ENCODE measurements at places on chromosomes 11 and 22.

DNA sequence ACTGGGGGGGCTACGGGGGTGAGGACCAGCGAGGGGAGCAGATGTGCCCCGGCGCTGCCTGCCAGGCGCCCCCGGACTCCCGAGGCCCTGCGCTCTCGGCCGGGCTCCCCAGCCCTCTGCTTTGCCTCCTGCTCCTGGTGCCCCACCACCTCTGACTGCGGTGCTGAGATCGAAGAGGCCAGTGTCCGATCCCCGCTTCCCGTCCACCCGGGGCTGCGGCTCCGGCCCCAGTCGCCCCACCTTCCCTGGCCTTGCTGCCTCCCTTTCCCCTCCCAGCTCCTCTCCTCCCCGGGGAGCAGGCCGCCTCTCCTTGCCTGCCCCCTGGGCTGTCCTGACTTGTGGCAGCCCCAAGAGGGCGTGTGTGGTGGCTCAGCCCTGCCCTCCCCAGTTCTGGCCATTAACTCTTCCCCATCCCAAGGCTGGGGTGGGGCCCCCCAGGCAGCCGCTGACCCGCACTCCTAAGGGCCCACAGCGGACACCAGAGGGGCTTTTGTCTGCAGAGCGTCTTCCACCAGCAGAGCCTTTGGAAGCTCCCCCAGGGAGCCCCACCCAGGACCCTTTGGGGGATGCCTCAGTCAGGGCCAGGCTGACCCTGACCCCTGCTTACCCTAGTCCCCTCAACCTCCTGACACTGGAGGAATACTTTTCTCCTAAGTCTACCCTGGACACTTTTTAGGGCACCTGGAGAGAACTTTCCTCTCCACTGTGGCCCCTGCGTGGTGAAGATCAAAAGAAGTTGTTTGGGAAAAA is 16.6 kb downstream of the RTN4RL2 start:
- DNase-seq = peak; percentile 56

- no peak for DNase-seq
Measured at GRCh38 chr11:12754021-12754420, 79.8 kb downstream of the TEAD1 start.

GRCh38 chr11:64729851-64730382 is 6.9 kb upstream of the NRXN2 start:
- DNase-seq = no peak

DNA sequence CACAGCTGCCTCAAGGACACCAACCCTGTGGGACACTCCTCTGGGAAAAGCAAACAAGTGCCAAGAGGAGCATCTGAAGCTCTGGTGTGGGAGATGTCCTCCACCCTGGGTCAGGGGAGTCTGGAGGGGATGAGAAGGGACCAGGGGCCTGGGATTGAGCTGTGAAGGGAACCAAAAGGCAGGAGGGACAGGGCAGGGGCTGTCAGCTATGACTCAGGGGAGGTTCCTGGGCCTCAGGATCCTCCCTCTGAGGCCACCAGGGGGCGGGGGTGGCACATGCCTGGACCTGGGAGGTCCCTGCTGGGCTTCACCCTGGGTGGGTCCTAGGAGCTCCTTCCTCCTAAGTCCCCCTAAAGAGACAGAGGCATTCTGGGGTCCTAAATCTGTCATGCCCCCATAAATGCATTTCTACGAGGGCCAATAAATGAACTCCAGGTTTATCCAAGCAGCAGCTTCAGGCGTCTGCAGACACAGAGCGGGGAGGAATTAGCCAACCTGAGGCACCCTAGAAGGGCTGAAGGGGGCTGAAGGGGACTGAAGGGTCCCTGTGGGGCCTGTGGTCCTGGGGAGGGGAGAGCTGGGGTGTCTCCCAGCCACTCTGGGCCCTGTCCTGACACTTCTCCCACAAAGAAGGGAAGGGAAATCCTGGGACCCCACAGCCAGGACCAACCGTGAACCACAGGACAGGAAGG is 31.9 kb upstream of the IGLL5 start:
- no peak for DNase-seq

- peak; percentile 51 for DNase-seq
Measured at GRCh38 chr11:70467201-70468085, 69.1 kb downstream of the CTTN start.

DNA sequence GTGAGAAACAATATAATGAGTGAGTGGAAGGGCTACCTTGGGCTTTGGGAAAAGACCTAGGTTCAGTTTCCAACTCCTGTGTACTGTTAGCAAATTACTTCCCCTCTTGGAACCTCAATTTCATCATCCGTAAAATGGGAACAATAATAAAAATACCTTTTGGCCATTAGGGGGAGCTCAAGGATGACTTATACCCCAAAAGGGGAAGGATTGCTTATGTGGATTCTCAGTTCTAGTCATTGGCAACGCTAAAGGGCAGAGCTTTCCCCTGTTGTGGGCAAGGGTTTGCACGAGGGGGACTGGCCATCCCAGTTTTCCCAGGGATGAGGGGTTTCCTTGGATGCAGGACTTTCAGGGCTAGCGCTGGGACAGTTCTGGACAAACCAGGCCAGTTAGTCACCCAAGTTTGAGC is 3.1 kb upstream of the COMMD9 start:
- DNase-seq = peak; percentile 35

DNA sequence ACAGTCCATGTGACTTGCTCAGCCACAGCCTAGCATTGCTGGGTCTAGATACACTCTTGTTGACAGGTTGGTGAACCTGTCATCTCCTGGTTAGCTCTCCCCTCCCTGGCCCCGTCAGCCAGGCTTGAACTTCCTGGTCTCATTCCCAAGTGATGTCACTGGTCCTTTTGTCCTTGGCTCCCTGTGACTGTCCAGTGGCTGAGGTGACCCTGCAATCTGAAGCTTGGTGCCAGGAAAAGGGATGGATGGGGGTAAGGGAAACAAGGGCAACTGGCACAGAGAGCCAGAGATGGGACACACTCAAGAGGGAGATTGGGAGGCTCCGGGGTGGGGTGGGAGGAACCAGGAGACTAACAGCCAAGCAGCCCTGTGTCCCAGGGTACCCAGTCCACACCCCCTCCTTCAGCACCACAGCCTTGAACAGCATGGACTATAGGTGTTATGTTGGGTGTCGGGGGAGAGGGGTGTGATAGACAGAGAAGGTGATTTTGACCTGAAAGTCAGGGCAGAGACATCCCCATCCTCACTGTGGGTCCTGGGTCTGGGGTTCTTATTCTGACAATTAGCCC is 63.8 kb upstream of the THY1 start:
- no peak for DNase-seq

GRCh38 chr11:76790251-76790650 is 7.1 kb downstream of the TSKU start:
- no peak for DNase-seq

GRCh38 chr11:72760539-72761405 is 8.6 kb upstream of the ARAP1 start:
- DNase-seq = peak; percentile 48

- DNase-seq = no peak
Measured at GRCh38 chr22:40046126-40046525, 51.4 kb downstream of the FAM83F start.

- DNase-seq = no peak
Measured at GRCh38 chr11:68261006-68261405, 10.8 kb downstream of the C11orf24 start.

GRCh38 chr22:44085743-44086270 is 61.7 kb downstream of the PARVB start:
- peak; percentile 75 for DNase-seq

DNA sequence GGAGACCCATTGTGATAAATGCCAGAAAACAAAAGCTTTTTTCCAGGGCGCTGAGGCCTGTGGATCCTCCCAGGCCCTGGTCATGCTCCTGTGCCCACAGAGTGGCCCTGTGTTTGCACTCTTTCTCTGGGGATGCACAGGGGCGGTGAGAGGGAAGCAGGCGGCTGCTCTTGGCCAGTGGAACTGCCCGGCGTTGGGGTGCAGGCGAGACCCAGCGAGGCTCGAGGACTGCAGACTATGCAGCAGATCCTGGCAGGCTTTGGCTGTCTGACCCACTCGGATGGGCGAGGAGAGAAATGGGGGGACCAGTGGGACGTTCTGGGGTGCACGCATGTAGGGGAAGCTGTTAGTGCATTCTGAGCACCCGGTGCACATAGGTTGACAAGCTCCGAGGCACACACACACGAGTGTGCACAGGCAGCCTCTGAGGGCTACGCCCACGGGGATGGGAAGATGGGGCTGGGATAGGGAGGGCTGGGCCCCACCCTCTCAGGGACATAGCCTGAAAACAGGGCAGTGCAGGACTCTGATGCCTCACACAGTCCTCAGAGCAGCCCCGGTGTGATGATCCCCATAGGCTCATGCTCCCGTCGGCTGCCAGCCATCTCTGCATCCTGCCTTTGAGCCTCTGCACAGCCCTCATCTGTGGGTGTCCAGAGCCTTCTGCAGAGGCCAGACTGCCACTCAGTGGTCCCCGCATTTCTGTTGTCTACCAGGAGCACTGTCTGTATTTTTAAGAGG is 1233.5 kb downstream of the BRD1 start:
- no peak for DNase-seq

GRCh38 chr11:68999093-68999747 is 13.8 kb downstream of the MRGPRF start:
- DNase-seq = no peak

DNA sequence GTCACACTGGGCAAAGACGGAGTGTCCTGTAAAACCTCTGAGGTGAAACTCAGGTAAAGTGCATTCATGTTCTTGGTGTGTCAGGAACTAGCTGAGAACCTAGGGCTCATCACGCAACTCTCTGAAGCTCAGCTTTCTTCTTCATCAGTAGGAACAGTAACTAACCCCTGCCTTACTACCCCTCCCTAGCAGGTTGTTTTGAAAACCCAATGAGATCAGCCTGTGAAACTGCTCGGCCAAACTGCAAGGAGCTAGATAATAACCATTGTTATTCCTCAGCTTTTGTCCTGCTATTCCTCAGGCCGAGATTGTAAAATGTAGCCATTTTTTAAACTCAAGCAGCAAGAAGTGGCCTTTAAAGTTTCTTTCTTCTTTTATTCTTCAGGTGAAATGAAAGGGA is 9.8 kb upstream of the FJX1 start:
- DNase-seq = no peak

GRCh38 chr11:3879967-3880542 is 24.6 kb downstream of the STIM1 start:
- DNase-seq = peak; percentile 57

- DNase-seq = no peak
Measured at GRCh38 chr11:84414920-84415319, 1128.8 kb upstream of the CCDC90B start.

DNA sequence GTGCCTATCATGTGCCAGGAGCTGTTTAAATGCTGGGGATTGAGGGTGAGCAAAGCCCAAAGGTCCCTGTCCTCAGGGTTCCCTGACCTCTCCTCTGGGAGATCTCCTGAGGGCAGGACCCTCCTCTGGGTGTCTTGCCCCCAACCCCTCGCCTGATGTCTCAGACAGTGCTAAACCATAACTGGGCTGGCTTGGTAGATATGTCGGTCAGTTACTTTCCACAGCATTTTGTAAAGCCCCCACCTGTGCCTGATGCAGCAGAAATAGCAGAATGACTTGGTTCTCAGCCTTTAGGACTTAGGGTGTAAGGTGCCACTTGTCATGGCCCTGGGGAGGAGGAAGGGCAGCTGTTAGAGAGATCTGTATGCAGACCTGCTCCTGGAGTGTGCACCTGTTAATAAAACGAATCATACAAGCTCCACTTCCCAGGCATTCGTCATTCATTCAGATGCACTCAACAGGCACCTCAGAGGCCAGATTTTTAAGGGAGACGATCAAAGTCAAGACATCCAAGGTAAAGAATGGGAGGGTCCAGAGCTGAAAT is 88.1 kb downstream of the TP53I11 start:
- peak; percentile 11 for DNase-seq

DNA sequence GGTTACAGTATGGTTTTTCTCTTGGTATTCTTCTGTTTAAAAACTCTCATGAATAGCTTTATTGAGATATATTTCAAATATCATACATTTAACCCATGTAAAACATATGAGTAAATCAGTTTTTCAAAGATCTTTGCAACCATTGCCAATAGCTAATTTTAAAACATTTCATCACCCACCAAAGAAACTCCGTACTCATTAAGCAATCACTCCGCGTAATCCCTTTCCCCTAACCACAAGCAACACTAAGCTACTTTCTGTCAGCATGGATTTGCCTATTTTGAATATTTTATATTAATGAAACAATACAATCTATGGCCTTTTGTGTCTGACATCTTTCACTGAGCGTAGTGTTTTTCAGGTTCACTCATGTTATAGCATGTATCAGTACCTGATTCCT is 697.9 kb upstream of the ANO5 start:
- DNase-seq = no peak

GRCh38 chr22:36218648-36219193 is 17.1 kb upstream of the APOL4 start:
- DNase-seq = no peak

DNA sequence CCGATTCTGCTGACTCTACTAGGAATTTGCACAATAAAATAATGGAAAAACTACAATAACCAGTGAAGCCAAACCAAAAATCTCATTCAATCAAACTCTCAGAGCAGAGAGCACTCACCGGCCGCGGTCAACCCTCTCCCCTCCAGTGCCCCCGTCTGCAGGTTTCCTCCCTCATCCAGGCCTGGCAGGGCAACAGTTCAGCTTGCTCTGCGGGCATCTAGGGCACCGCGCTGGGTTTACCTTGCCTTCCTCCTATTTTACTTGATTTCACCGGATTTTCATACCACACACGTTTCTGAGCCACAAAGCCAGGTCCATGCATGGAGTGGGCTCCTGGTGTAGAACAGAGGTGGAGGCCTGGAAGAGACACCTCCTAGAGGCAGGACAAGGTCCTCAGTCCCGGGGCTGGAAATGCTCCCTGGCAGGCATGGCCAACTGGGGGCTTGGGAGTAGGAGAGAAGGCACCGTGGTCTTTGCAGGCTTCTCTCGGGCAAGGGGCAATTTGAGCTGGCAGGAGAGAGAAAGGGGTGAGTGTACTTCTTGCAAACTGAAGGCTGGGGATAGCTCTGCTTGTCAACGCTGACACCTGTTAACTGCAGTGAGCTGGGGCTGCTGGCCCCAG is 938.4 kb downstream of the BRD1 start:
- no peak for DNase-seq

DNA sequence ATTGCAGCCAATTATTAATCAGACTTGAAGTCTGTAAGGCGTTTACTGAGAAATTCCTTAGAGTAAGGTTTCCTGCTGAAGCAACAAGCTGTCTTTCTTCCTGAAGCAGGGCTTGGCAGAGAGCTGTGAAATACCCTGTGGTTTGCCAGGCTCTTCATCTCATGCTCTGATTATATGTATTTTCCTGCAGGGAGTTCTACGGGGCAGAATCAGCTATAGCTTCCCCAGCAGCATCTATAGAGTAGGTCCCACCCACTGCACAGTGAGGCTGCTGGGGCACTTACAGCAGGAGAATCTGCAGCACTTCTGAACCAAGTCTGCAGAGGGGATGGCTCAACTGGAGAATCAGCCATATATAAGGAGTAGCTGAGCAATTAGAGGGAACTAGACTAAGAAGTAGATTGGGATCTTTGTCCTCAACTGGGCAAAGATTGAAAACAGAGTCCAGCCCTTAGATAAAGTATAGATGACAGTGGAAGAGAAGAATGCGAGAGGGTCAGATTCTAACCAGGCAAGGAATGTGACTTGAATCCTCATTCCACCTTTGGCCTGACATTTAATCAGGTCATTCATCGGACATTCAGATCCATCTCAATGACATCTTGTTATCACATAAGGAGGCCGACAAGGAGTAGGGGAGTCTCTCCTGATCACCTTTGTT is 37.6 kb downstream of the CNTF start:
- DNase-seq = no peak

- no peak for DNase-seq
Measured at GRCh38 chr22:46121523-46122287, 28.6 kb upstream of the PPARA start.

Measured in A549 (cell line).